ENCODE measurements at places on chromosomes 5 and 9.

- no peak for DNase-seq
Observed at GRCh38 chr9:117644932-117645636, 59.1 kb upstream of the TLR4 start.

DNA sequence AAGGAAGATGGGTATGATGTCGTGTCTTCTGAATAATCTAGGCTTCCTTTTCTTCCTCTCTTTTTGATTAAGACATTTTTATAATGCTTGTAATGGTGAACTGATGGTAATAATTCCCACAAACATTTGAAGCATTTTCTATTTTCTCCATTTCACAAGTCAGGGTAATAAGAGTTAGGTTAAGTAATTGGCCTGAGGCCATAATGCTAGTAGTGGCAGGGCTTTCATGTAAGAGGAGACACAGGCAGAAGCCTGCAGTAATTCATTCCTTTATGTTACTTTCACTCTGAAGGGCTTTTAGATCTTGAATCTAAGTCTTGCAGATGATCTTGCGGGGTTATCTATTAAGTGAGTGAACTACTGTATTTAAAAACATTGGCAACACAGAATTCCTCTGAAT, 374.9 kb downstream of the MAT2B start:
- no peak for DNase-seq

DNA sequence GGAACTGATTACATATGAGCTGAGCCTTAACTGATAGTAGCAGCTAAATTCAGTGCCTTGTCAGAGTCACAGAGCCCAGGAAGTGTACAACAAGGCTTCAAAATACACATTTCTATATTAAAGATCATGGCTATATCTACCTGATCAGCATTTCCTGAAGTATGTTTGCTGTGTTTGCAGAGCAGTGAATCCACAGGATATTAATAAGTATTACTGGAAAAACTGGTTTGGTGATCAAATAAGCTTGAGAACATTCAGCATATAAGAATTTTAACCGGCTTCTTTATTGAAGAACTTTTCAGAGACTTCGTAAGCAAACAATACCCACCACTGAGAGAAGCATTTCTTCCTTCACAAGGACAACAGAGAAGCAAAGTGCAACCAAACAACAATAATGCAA, 227.0 kb downstream of the ELAVL2 start:
- DNase-seq: no peak

DNA sequence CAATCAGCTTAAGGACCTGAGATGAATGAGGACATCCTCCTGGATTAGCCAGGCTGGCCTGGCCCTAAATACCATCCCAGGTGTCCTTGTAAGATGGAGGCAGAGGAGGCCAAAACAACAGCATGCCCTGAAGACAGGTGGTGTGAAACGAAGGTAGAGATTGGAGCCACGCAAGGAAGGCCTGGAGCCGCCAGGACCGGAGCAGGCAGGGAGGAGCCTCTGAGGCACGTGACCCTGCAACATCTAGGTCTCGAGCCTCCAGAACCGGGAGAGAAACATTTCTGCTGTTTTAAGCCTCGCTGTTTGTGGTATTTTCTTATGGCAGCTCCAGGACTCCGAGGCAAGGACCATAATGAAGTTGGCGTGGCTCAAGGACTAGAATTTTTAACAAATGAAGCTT, 9.7 kb upstream of the COL5A1 start:
- DNase-seq: no peak

GRCh38 chr9:108442627-108443018, 413.2 kb downstream of the ACTL7B start:
- DNase-seq: no peak

DNA sequence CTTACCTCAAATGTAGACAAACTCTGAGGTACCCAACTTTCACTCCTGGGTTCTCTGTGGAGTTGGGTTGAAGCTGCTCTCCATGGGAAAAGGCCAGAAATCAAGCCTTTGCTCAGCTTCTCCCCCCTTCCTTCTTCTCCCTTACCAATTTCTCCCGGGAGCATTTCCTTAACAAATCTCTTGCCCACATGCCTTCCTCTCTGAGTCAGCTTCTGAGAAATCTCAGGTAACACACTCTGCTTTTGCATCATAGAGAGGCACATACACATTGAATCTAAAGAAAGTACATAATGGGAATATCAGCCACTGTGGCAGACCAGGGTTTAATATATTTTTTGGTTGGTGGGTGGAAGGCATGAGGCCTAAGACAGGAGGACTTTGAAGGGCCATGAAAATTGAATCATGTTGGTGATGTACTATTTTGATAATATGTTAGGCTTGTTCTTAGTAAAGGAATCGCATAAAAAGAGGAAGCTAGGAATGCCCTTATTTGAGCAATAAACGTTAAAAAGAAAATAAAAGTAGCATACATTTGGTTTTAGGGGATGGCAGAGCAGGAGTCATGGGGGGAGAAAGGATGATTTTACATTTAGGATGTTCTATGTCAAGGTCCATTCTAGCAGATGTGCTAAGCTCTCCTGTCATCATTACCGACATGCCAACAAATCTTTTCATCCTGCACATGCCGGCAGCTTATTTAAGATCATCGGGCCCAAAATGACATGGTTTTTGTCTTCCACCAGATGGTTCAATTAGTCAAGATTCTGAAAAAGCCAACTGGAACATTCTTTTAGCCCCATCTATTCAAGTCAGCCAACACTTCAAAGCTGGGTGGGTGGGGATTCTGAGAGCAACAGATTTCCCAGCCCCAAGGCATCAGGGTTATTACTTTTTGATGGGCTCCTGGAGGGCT, 199.5 kb upstream of the CLINT1 start:
- DNase-seq: no peak

- no peak for DNase-seq
Observed at GRCh38 chr9:27602954-27603353, 29.7 kb upstream of the C9orf72 start.

- DNase-seq: no peak
Observed at GRCh38 chr9:99002706-99003105, 59.0 kb downstream of the COL15A1 start.

DNA sequence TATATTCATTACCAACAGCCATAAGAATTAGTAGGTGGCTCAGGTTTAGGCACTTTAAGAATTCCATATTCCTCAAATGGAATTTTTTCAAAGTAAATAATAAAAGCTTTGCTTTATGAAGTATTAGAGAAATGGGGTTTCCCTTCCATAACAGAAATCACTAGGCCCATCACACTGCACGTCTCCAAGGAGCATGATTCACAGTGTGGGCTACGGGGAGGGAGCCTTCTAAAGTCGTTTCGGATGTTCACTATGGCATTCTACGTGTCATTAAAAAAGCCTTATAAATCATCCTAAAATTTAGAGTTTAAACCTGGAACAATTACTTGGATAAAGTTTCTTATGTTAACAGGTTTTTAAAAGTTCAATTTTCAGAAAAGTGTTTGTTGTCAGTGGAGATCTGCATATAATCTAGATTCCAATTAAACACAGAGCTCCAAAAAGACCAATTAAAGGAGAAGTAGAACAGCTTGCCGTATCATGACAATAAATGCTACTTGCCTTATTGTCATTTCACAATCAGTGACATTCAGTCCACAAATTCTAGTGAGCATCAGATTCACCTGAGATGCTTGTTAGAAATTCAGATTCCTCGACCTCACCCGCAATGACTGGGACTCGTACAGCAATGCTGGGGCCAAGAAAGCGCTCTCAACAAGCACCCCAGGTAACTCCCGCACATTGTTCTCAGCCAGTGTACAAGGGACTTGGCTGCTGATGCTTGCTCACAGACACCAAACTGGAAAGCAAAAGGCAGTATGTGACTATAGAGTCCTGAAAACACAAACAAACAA, 115.7 kb downstream of the NFIB start:
- DNase-seq: no peak

DNA sequence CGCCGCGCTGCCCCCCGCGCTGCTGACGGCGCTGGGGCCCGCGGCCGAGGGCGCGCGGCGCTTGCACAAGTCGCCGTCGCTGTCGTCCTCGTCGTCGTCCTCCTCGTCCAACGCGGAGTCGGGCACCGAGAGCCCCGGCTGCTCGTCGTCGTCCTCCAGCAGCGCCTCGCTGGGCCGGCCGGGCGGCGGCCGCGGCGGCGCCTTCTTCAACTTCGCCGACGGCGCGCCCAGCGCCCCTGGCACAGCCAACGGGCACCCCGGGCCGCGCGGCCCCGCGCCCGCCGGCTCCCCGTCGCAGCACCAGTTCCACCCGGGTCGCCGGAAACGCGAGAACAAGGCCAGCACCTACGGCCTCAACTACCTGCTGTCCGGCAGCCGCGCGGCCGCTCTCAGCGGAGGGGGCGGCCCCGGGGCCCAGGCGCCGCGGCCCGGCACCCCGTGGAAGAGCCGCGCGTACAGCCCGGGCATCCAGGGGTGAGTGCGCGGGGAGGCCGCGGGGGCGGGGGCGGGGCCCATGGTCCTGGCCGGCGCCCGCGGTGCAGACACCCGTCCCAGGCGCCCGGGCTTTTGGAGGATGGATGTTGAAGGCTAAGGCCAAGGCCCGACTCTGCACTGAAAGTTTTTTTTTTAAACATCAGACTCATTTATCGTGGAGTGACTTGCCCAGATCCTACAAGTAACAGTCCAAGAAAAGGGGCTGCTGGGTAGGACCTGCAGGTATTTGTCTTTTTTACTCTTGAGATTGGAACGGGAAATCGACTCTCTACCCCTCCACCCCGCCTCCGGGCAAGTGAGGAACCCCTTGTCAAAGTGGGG, 1.2 kb downstream of the TENT4A start:
- peak; percentile 69 for DNase-seq

DNA sequence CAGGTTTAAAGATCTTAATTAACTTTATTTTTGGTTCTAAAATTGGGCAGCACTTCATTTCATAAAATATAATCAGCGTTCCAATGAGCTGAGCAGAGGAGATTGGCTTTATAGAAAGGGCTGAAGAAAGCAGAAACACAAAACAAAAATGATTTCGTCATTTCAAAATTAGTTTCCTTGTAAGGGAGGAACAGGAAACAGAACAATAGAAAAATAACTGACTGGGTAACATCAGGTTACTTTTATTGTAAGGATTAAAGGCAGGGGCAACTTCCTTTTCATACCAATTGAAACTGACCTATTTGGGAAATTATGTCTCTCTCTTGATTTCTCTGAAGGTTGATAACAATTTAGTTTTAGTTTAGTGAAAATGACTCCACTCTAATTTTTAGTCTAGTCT, 157.1 kb downstream of the ATP10B start:
- DNase-seq: no peak

GRCh38 chr5:73352649-73353230, 95.8 kb downstream of the FOXD1 start:
- DNase-seq: no peak

DNA sequence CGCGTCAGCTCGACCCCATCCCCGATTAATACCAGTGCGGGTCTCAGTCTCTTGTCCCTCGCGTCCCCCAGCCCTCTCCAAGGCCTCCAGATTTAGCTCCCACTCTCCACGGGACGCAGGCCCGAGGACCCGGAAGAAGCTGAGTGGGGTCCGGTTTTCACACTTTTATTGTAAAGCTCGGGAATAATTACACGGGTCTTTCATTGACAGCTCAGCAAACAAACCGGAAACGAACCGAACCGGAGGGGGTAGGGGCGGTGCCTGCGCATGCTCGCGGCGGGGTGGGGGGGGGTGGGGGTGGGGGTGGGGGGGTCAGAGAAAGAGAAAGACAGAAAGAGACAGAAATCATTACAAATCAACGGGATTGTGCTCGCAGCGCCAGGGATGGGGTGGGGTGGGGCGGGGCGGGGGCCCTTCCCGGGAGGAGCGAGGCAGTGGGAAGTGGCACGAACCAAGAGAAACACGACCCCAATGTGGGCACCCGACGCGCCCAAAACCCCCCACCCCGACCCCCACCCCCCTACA, 27.9 kb downstream of the PCDH1 start:
- no peak for DNase-seq

DNA sequence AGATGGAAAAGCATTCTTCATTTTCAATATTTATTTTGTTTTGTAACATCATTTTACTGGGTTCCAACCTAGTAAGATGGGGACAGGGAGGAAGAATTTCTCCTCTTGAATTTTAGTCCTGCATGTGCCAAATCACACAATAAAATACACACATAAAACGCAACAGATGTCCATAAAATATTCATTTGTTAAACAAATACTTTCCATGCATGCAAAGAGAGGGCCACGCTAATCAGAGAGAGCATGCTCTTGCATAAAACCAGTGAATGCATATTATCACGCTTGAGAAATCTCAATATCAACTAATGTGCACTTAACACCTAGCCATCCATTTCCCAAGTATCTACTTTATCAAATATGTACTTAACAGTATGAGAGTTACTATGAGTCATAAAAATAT, 212.6 kb upstream of the TARS1 start:
- no peak for DNase-seq

DNA sequence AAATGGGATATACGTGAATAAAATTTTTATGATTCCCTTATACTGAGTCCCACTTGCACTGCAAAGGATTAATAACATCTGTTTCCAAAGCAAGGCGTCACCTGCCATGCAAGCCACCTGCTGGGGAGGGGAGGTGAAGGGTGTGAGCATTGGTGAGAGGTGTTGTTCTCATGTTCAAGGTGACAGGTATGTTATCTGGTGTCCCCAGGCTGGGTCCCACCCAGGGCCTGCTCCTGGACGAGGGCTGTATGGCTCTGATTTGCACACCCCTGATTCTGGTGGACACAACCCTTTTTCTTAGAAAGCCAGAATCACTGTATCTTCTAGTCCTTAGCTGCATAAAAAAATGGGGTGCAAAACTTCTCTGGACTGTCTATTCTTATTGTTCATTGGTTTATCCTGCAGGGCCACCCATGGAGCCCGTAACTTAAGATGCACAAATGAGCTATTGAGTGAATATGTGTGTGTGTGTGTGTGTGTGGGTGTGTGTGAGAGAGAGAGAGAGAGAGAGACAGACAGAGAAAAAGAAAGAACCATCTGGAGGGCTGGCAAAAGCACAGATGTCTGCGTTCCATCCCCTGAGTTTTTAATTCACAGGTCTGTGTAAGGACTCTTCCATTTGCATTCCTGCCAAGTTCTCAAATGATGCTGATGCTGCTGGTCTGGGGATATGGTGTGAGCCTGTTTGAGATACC, 53.7 kb downstream of the SYK start:
- DNase-seq: peak; percentile 10

- DNase-seq: no peak
Observed at GRCh38 chr9:106843371-106843770, 19.6 kb upstream of the ZNF462 start.

GRCh38 chr5:158809936-158810335, 289.8 kb downstream of the EBF1 start:
- DNase-seq: no peak

DNA sequence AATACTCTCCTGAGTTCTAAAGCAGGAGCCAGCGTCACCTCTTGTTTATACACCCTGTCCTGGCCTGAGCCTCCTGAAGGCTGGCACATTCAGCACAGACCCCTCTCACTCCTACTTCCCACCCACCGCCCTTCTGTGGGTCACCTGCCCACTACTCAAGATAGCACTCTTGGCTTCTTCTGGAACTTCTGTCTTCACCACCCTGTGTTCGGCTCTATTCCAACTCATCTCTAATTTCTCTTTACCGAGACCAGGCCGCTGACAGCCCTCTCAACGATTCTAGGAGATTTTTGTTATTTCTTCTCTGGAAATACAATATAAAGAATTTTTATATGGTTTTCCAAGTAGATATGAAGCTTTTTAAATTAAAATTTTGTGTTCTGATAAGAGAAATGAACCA, 57.4 kb downstream of the IRF1 start:
- DNase-seq: peak; percentile 28

GRCh38 chr9:84294241-84294950, 46.2 kb downstream of the SLC28A3 start:
- no peak for DNase-seq
